IPS DF 19.7 (cell line): ENCODE measurements at places on chromosomes 11 and 22.

- DNase-seq = no peak
These were observed 34.9 kb upstream of the PCF11 start for GRCh38 chr11:83122050-83122449.

DNA sequence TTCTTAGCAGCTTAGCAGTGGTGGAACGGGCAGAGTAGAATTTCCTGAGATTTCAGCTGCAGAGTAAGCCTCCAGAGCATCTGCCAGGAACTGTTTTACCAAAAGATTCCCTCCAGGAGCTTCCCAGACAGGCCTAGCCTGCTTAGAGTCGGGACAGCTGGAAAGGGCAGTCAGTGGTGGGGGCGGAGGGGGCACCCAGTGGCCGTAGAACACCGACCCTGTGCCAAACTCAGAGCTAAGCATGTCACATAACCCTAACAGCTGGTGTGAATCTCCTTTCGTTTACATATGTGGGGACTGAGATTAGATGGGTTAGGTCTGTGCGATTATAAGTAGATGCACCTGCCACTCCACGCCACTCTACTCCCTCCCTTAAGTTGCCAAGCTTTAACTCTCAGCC is 80.0 kb upstream of the CRTAM start:
- DNase-seq = no peak

DNA sequence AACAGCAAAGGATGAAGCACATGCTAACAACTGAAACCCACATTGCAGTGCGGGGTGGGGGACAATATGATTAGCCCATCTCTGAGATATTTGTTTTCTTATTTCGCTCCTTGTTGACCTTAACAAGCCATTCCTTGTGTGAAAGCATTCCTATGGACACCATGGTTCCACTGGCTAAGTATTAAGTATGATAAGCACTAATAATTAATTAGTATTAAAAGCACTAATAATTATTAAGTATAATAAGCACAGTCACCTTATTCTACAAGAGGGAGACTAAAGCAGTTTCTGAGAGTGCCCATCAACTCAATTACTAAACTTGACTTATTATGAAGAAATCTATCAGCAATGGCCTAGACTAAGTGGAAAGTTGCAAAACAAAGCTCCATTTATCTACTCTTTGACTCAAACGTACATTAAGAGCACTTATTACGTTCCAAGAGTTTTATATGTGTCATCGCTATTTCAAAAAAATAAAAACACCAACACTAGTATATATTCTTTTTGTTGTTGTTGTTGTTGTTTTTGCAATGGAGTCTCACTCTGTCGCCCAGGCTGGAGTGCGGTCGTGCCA is 65.3 kb downstream of the RBFOX2 start:
- DNase-seq = no peak

GRCh38 chr11:66393954-66394353 is 22.4 kb upstream of the SLC29A2 start:
- DNase-seq = no peak

- DNase-seq = no peak
These were observed 18.7 kb downstream of the POU2F3 start for GRCh38 chr11:120258661-120259060.
